ENCODE measurements at places on chromosomes 12 and 14.
A peak's percentile ranks its signal among the peaks of the same experiment; 100 is the strongest.

DNA sequence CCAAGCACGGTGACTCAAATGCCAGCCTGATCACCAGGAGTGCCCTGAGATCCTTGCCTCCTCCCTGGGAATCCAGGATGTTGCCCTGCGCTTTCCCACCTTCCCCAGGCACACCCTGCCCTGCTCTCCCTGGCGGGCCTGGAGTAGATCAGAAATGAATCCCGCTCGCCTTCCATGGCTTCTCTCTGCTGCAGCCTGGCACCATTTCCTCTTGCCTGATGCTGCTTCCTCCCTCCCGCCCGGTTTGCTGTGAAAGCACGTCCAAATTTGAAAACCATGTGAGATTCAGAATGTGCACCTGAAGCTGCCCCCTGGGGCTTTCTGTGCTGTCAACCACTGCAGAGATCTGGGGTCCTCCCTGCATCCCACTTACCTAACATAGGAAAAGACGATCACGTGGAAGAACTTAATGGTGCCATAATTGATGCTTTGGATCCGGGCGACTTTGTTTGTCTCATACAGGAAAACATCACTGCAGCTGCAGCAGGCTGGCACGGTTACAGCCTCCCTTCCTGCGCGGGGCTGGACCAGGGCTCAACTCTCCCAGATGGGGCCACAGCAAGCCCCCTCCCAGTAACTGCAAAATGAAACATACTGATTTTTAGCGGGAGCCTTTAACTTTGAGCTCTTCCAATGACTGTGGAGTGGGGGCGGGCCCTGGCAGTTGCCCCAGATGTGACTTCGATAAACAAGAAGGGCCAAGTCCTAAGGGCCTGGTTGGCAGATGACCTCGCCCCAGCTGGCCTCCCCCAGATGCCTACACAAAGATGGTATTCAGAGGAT is 24.9 kb upstream of the C12orf76 start:
- peak; percentile 45 for DNase-seq

GRCh38 chr14:61355892-61356325 is 34.5 kb downstream of the PRKCH start:
- peak; percentile 61 for DNase-seq

DNA sequence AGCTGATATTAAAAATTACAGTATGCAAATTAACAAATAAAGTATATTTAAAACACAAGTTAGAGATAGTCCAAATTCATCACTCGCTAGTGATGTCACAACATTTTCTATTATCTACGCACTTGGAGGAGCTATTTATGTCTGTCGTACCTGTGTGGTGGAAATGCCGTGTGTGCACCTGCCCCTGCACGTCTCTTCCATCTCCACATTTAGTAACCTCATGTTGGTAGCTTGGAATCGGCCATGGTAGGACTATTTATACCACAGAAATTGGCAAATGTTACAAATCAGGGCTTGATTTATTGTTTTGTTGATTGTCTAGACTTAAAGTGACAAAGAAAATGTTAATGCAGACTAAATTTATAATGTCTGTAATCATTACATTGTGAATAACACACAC is 62.6 kb upstream of the NTF3 start:
- no peak for DNase-seq

DNA sequence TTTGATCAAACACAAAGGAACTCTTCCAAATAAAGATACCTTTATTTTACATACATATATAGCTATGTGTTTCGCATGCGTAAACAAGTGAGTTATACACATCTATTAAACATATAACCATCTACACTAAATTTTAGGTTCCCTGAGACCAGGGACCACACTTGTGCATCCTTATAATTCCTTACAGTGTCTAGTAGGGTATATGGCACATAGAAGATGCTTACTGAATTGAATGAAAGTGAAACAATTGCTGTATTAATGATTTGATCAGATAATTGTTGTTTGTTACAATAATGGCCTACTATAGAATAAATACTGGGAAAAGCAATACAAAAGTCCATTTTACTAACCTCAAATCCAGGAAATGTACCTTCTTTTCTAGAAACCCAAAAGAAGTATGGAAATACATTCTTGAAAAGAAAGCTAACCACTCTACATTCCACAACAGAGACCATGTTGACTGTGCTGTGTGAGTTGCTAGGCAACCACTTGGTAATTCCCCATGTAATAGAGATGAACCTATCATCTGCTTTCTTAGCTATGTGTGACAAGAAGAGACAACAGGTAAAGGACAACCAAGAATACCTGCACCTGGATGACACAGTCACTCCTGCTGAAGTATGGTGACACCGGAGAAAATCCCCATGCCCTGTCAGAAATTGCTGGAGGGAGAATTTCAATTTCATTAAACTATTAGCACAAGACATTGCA is 11.9 kb upstream of the CIPC start:
- DNase-seq = no peak
